Cardiac muscle cell (in vitro differentiated cells and primary cell): ENCODE measurements at places on chromosomes 4 and X.

- DNase-seq = no peak
Observed at GRCh38 chrX:53684415-53685192, 1.9 kb downstream of the HUWE1 start.

GRCh38 chr4:107950746-107951540 is 19.6 kb downstream of the CYP2U1 start:
- DNase-seq = no peak

- DNase-seq = no peak
Observed at GRCh38 chr4:118032691-118033090, 1.6 kb upstream of the NDST3 start.

GRCh38 chr4:74800310-74800709 is 6.0 kb upstream of the BTC start:
- no peak for DNase-seq

DNA sequence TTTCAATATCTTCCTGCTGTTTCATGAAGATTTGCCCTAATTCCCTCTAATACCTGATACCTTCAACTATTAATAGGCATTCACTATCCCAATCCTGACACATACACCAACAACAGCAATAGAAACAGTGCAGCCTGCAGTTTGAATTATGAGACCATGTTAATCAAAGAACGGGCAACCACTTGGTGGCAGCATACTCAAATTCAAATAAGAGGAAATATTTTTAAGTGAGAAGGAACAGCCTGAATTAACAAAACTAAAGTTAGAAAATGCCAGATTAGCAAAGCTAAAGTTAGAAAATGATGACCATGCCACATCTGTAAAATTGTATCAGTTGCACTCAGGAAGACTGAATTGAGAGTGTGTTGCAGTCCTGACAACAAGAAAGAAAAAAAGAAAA is 204.9 kb downstream of the SMARCA1 start:
- DNase-seq = peak; percentile 0

GRCh38 chr4:71296945-71297344 is 41.9 kb upstream of the SLC4A4 start:
- DNase-seq = no peak

- DNase-seq = no peak
Observed at GRCh38 chr4:3361896-3362295, 69.1 kb downstream of the RGS12 start.

- DNase-seq = no peak
Observed at GRCh38 chrX:124433186-124433585, 86.8 kb downstream of the SH2D1A start.

- DNase-seq = no peak
Observed at GRCh38 chr4:86918539-86919072, 16.2 kb upstream of the AFF1 start.

GRCh38 chr4:5469151-5469775 is 239.1 kb downstream of the EVC2 start:
- no peak for DNase-seq

DNA sequence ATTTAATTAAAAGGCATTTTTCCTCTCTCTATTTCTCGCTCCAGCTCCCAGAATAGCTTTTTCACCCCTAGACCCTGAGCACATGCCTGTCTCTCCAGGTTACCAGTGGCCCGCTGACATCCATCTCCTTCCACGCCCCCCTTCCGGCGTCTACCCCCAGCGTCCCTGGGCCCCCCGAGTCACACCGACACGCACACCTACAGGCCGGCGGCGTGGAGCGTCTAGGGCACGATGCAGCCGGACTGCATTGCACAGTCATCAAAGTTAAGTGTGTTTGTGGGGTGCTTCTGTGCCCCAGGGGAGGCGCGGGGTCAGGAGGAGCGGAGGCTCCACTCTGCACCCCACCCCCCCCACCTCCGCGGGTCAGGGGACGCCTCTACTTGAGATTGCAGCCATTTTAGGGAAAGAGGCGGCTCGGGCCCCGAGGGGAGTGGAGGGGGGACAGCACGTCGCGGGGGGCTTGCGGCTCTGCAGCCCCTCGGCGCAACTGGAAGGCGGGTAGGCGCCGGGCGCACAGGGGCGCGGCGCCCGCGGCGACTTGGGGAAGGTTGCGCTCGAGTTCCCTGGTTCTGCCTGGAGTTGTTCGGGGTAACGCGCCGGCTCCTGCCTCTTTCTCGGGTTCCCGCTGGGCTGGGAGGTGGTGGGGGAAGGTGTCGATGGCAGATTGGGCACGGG is 112.7 kb downstream of the DHX15 start:
- peak; percentile 39 for DNase-seq

DNA sequence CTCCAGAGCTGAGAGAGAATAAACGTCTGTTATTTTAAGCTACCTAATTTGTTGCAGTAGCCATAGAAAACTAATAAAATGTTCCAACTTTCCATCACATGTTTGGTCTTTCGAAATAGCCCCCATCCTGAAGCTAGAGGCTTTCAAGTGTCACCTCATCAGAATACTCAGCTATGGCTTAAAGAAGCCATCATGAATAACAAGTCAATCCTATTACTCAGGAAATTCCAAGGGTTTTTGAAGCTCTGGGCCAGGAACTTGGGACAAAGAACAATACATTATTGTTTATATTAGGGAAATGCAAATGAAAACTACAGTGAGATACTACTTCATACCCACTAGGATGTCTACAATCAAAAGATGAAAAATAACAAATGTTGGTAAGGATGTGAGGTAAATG is 42.2 kb downstream of the TBCK start:
- peak; percentile 64 for DNase-seq

DNA sequence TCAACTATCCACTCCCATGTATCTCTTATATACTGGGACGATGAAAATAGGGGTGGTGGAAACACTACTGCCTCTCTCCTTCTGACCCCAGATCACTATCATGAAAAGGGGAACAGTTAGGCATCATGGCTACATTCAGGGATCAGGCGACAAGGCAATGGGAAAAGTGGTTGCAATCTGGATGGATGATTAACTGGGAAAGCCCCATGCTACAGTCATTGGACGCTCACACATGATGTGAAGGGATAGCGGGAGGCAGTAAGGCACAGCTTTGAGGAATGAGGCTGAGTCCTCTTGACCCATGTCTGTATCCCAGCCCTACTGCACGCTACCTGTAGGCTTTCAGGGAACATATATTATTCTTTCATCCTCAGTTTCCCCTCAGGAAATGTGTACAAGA is 10.2 kb downstream of the GASK1B start:
- DNase-seq = no peak

- no peak for DNase-seq
Observed at GRCh38 chr4:89599026-89599425, 237.9 kb downstream of the SNCA start.

- DNase-seq = peak; percentile 44
Observed at GRCh38 chrX:13220916-13221315, 98.9 kb downstream of the ATXN3L start.

DNA sequence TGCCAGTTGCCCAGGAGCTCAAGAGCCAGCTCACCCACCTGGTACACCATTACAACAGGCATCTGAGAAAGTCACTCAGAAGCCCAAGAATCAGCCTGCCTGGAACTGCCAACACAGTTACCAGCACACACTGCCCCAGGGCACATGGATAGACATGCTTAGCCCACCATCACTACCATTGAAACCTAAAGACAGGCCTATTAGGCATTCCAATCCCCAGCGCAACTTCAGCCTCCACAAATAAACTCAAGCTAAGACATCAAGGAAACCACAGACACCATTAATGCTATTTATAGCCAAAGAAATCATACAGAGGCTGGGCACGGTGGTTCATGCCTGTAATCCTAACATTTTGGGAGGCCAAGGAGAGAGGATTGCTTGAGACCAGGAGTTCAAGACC is 42.3 kb downstream of the ATRX start:
- DNase-seq = peak; percentile 0

DNA sequence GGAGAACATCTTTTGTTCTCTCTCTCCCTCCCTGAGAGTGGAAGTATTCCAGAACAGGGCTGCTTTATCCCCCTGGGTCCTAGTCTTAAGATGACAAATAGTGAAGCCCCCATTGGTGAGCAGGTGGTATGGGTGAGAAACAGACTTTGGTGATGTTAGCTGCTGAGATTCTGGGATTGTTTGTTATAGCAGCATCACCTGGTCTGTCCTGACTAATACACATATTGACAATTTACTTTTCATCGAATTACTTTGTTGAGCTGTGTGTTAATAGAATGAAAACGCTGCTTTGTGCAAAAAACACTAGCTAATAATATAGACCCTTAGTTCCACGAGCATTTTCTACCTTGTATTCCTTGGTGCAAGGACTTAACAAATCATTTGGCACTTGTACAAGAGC is 133.5 kb downstream of the ASMT start:
- DNase-seq = no peak

GRCh38 chr4:159117564-159117963 is 14.7 kb downstream of the RAPGEF2 start:
- DNase-seq = no peak

DNA sequence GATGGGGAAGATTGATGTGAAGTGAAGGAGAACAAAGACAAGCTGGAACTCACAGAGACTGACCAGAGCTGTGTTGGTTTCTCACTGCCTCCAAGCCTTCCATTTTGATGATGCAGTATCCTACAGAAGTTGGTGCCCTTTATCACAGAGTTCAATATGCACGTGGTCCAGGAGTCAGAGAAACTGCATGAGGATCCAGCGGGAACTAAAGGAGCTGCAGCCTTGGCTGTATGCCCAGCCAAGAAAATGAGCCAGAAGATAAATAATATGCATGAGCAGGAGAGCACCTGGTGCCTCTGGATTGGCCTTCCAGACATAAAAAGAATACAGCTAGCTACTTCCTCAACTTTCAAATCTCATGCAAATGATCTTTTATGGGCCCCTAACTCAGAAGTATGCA is 44.3 kb upstream of the DCLK2 start:
- DNase-seq = peak; percentile 57

DNA sequence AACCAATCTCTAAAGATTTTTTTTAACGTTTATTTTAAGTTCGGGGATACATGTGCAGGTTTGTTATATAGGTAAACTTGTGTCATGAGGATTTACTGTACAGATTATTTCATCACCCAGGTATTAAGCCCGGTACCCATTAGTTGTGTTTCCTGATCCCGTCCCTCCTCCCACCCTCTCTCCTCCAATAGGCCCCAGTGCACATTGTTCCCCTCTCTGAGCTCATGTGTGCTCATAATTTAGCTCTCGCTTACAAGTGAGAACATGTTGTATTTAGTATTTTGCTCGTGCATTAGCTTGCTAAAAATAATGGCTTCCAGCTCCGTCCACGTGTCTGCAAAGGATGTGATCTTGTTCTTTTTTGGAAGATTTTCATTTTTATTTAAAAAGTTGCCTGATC is 2309.4 kb upstream of the AGA start:
- DNase-seq = no peak

GRCh38 chrX:18793601-18794089 is 86.2 kb downstream of the PPEF1 start:
- DNase-seq = no peak

DNA sequence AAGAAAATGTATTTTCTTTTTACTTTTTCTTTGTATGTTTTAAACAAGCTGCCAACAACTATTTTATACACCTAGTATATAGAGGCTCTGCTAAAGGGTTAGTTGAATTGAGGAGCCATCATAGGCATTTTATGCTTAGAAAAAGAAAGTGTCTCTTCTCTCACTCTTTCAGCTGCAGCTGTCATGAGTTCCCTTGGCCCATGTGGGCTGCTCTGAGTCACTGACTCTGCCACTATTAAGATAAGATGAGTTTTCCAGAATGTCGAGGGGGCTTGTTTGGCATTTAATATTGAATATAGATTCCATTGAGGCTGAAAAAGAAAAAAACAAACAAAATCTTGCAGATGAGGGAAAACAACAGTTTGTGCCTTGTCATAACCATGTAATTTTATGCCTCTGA is 126.0 kb upstream of the PAQR3 start:
- DNase-seq = peak; percentile 19

DNA sequence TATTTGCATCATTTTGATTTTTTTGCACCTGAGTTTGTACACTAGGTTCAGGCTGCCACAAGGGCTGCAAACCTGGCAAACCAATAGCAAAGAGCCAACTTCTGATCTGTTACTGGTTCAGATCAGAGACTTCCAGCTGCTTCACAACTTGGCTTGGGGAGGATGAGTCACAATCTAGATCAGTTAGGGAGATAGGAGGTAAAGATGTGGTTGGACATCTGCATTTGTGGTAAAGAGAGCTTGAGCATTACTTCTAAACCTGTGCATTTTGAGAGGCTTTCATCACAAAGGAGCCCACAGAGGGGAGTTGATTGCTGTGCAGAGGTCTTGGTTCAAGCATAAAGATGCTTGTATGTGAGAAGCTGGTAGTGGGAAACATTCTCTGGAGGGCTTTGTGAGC is 34.5 kb downstream of the LINC00632 start:
- DNase-seq = no peak

- DNase-seq = no peak
Observed at GRCh38 chr4:185862340-185862739, 50.3 kb upstream of the SORBS2 start.

- DNase-seq = no peak
Observed at GRCh38 chr4:81756973-81757372, 285.3 kb upstream of the RASGEF1B start.

DNA sequence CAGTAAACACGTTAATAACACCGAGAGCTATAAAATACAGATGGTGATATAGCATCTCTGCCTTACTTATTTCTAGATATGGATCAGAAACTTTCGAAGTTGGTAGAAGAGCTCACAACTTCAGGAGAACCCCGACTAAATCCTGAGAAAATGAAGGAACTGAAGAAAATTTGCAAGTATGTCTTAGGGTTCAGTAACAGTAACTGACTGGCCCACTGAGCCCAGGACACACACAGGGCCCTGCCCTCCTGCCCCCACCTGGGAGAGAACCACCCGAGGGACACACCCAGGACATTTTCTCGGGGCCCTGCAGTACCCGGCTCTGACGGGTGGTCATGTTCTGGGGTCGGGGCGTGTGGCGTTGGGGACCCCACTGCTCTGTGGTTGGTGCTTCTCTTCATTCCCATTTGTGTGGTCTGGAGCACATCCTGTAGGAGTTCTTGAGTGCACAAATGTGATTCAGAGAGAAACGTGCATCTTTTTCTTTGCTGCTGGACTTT is 1.1 kb downstream of the UVSSA start:
- DNase-seq = no peak

GRCh38 chr4:113769744-113770143 is 8.2 kb upstream of the CAMK2D start:
- no peak for DNase-seq

GRCh38 chrX:119228512-119229252 is 7.4 kb upstream of the PGRMC1 start:
- DNase-seq = peak; percentile 92

DNA sequence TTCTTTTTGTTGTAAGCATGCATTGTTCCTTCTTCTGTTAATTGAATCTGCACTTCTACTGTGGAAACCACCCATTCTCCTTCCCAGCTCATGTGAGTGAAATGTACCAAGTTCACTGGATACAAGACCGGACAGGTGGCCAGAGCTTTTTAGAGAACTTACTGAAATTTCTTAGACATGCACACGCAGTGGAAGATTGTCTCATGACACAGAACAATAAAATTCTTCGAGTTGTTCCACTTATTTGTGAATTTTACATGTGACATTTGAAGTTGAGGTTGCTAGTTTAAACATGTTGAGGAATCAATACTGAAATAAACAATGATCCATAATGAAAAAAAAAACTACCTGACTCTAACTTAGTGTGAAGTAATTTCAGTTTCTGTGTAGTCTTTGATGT is 568.0 kb downstream of the TECRL start:
- DNase-seq = no peak

- DNase-seq = no peak
Observed at GRCh38 chr4:11072463-11072862, 356.2 kb downstream of the HS3ST1 start.

GRCh38 chr4:176611951-176612350 is 180.8 kb downstream of the VEGFC start:
- no peak for DNase-seq
